NAMALWA (cell line): ENCODE measurements at places on chromosomes 6 and 20.

GRCh38 chr20:59585714-59586409 is 18.5 kb upstream of the PHACTR3 start:
- DNase-seq: no peak

GRCh38 chr20:48292806-48293205 is 507.5 kb upstream of the SULF2 start:
- DNase-seq: no peak

DNA sequence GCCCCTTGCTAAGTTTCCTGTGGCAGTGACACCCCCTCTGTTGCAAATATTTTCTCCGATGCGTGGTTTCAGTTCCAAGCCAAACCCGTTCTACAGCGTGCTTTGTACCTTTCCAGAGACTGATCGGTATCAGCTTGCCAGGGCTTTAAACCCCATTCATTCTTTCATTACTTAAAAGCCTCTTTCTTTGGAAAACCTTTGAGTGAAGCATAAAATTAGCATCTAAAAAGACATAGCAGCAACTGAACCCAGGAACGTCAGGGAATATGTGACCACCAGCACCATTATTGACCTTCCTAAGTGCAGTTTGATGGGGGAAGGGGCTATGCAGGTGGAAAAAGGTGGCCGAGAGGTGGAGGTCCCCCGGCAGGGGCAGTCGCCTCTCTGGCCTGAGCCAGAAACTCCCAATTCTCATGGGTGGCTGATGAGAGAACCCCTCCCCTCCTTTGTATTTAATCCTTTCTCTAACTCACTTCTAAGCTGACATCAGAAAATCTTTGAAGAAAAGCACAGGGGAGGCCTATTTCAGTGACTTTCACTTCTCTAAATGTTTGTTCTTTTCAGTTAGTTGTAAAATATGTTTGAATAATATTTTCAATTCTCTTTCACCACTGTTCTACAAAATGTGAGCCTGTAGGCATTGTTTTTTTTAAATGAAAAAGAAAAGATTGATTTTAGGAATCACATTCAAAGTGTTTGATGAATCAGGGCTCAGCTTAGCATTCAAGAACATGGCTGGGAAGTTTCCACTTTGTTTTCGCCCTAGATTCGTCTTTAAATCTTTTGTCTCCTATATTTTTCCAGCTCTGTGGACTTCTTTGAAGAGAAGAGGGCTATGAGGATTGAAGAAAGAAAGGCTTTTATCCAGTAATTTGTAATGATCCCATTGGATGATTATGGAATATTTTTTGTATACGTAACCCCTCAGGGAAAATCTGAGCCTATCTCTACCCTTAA is 89.2 kb downstream of the RSPH3 start:
- DNase-seq: peak; percentile 86

GRCh38 chr6:82076916-82077315 is 170.6 kb downstream of the IBTK start:
- DNase-seq: no peak

GRCh38 chr6:161740486-161740885 is 466.6 kb upstream of the AGPAT4 start:
- no peak for DNase-seq

GRCh38 chr20:13109658-13110057 is 100.9 kb downstream of the SPTLC3 start:
- DNase-seq: no peak

DNA sequence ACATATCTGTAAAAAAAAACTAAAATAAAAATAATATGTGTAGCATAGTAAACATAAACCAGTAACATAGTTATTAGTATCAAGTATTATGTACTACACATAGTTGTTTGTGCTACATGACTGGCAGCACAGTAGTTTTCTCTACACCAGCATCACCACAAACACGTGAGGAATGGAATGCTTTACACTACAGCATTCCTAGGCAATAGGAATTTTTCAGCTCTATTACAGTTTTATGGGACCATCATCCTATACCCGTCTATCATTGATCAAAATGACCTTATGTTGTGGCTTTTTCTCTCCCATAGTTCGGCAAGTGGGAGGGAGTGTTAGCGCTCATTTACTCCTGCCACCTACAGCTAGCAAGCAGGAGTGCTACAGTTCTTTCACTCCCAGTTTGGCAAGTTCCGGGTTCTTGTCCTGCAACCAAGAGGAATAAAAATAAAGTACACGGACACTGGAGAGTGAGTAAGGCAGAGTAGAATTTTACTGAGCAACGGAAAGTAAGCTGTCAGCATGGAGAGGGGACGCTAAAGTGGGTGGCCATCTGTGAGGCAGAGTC is 196.8 kb upstream of the HSF2 start:
- no peak for DNase-seq

DNA sequence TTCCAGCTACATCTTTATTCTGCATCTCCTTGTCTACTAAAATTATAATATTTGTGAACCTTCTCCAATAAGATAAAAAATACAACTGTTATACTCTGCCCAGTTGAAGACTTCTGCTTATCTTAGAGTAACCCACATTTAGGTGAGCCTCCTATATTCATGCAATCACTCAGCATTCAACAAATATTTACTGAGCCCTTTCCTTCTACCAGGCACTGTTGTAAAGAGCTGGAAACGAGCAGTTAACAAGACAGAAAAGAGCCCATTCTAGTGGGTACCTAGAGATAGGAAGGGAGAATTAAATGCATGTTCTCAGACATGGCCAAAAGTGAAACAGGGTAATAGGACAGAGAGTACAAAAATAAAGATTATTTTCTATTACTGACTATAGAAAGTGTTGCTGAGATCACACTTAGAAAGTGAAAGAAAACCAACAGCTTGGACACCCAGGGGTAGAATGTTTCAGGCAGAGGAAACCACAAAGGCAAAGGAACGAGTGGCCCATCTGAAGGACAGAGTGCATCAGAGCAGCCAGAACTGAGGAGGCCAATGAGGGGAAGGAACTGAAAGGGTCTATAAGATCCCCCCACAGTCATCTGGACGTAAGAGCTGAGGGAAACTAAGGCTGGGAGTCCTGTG is 50.8 kb upstream of the SMLR1 start:
- DNase-seq: no peak

DNA sequence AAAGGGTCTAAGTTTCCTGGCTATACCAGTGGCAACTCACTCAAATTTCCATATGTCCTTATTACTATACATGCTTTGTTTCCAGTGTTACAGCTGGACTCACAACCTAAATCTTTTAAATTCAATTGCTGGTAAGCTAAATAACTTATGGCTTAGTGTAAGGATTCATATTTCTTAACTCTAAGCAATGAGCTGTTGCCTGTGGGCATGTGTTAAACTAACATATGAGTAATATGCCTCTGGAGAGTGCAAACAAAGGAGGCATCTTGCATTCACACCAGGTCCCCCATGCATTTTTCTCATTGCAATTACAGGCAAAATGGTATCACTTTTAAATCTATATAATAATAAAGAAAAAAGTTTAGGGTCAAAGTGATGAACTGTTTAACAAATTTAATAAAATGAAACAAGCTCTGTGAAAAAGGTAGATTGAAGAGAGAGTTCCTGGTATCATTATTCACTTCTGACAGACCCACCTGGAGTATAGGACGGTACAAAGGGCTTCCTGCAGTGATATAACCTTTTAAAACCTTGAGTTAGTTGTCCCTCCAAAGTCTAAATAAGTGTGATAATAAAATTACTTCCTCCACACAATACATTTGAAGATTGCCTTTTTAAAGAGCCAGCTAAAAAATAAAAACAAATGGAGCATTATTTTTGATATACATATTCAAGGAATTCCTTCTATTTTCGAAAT is 57.6 kb upstream of the HMGCLL1 start:
- no peak for DNase-seq

- DNase-seq: no peak
Measured at GRCh38 chr6:63640062-63640461, 4.5 kb downstream of the PHF3 start.

GRCh38 chr20:47758517-47759450 is 26.5 kb downstream of the SULF2 start:
- DNase-seq: no peak

- DNase-seq: no peak
Measured at GRCh38 chr6:8195714-8196102, 93.4 kb upstream of the EEF1E1 start.

GRCh38 chr20:47464380-47465101 is 37.1 kb upstream of the NCOA3 start:
- no peak for DNase-seq

GRCh38 chr6:29739136-29739881 is 16.1 kb downstream of the HLA-F start:
- no peak for DNase-seq

- no peak for DNase-seq
Measured at GRCh38 chr6:97282238-97282725, 734 bp downstream of the MMS22L start.

GRCh38 chr6:106167096-106167814 is 81.1 kb downstream of the PRDM1 start:
- DNase-seq: no peak

DNA sequence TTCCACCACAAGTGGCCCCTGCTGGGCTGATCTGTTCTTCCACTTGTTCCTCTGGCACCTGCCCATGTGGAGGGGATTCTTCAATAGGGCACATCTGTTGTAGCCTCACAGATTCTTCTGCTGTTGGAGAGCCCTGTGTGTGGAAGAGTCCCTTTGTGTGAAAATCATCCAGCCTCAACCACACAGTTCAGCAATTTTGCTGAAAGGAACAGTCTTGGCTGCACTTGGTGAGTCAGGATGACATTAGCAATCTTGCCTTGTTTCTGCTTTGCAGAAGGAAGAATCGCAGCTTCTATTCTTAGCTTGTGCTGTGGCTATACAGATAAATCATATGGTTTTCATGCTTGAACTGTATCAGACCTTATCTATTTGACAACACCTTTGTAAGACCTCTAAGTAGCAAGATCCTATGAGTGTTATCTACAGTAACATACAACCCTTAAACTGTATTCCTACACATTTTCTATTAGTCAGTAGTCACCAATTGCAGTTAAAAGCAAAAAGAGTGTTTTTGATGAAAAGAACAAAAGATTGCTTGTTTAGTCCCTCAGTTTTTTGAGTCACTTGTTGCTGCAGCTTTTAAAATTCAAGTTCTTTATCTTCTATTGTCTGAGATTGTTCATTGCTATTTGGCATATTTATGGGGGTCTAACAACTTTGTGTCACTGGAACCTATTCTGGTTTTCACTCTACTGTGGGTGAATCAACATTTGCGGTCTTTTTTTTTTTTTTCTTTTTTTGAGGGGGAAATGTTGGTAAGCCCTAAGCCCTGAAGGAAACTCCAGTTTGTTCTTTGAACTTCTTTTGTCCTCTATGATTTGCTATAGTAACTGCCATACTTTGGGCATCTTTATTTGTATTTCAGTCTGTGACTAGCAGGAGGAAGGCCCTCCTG is 231.6 kb downstream of the TFAP2B start:
- DNase-seq: no peak

GRCh38 chr20:17648791-17649730 is 33.0 kb downstream of the RRBP1 start:
- peak; percentile 16 for DNase-seq

DNA sequence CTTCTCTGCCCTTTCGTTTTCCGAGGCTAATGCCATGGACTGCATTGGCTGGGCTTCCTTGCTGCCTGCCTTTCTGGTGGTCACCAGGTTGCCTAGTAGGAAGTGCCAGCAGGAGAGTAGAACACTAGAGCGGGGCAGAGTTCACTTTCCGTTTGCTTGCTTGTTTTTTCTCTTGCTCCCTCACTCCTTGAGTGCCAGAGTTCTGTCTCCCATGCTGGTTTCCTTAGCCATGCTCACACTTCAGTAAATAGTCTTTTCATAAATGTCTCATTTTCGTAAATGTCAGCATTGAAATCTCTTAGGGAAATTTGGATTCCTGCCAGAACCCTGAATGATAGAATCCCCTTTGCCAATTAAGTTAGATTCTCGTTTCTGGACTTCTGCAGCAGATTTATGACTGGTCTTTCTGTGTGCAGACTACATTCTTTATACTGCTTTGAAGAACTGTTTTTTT is 63.9 kb downstream of the FAM83B start:
- no peak for DNase-seq

GRCh38 chr6:10382728-10383330 is 32.0 kb downstream of the TFAP2A start:
- DNase-seq: no peak

DNA sequence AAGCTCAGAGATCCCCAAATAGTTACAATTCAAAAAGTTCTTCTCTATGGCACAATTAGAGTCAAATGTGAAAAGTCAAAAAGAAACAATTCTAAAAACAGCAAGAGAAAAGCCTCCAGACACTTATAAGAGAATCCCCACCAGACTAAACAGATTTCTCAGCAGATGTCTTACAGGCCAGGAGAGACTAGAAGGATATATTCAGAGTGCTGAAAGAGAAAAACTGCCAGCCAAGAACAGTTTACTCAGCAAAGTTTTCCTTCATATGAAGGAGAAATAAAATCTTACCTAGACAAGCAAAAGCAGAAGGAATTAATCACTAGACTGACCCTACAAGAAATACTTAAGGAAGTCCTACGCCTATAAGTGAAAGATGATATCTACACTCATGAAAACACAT is 176.1 kb upstream of the OPRM1 start:
- no peak for DNase-seq

- no peak for DNase-seq
Measured at GRCh38 chr6:76422511-76423213, 350.2 kb upstream of the IMPG1 start.

DNA sequence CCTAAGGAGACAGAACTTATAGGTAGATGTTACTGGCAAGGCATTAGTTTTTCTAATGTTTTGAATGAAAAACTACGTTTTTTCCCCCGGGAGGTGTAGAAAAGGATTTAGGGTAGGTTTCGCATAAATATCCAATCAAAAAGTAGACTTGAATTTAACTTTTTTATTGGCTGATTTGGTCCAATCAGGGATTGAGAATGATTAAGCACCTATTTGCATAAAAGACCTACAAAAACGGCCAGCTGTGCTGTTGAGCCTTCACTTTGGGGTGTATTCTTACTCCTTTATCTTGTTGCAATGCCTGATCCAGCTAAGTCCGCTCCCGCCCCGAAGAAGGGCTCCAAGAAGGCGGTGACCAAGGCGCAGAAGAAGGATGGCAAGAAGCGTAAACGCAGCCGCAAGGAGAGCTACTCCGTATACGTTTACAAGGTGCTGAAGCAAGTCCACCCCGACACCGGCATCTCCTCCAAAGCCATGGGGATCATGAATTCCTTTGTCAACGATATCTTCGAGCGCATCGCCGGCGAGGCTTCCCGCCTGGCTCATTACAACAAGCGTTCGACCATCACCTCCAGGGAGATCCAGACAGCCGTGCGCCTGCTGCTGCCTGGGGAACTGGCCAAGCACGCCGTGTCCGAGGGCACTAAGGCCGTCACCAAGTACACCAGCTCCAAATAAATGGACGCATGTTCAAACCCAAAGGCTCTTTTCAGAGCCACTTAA is 113.5 kb upstream of the BTN3A2 start:
- DNase-seq: no peak

- DNase-seq: no peak
Measured at GRCh38 chr6:14281811-14282660, 164.5 kb downstream of the CD83 start.

DNA sequence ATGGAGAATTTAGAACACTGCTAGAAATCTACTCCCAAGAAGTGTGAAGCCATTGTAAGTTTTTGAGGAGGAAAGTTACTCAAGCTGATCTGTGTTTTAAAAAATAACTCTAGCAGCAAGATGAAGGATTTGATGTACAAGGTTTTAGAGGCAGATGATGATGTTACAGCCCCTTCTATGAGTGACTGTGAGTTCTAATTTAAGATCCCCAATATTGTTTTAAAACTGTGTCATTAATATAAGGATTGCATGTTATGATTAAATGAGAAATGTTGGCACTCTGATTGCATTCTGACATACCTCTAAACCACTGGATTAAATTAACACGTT is 293.5 kb downstream of the ADGB start:
- DNase-seq: no peak

GRCh38 chr20:10665791-10666190 is 8.0 kb downstream of the JAG1 start:
- no peak for DNase-seq

- peak; percentile 3 for DNase-seq
Measured at GRCh38 chr6:99219788-99220187, 129.7 kb downstream of the FAXC start.
